ENCODE measurements at places on chromosomes 5 and 9.

- no peak overlapping the region for H3K4me3 ChIP-seq
- peaks cover 23% of the 10 kb centered on the region for H3K4me1 ChIP-seq
- no peaks in the 10 kb centered on the region for H3K27me3 ChIP-seq
- no peak for DNase-seq
Measured at GRCh38 chr5:134594336-134594735, 38.3 kb downstream of the SAR1B start.

- DNase-seq = peak; percentile 81
- no peak overlapping the region for H3K4me3 ChIP-seq
- H3K36me3 ChIP-seq = no peaks in the 10 kb centered on the region
- H3K27ac ChIP-seq = no peak overlapping the region
Measured at GRCh38 chr9:94002316-94003140, 47.4 kb upstream of the BARX1 start.

- no peaks in the 10 kb centered on the region for H3K27me3 ChIP-seq
- peaks cover 6% of the 10 kb centered on the region for H3K4me1 ChIP-seq
- no peak overlapping the region for H3K4me3 ChIP-seq
- no peak for DNase-seq
- H3K27ac ChIP-seq = no peak overlapping the region
Measured at GRCh38 chr9:105051897-105052296, 123.9 kb upstream of the ABCA1 start.

DNA sequence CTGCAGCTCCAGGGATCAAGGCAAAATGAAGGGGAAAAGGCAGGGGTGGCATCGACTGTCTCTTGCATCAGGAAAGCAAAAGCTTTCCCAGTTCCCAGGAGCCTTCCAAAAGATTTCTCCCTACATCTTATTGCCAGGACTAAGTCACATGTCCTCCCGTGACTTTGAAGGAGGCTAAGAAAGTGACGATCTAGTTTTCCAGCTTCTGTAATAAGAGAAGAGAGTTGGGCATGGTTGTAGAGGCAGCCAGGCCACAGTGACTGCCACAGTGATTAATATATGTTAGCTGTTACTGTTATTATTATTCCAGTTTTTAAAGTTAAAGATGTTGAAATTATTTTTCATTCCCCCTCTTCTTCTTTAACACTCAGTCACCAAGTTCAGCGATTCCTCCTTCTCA, 77.1 kb downstream of the RMI1 start:
- no peak for DNase-seq
- H3K27me3 ChIP-seq = no peaks in the 10 kb centered on the region
- peaks cover 14% of the 10 kb centered on the region for H3K4me1 ChIP-seq
- H3K4me3 ChIP-seq = no peak overlapping the region
- H3K36me3 ChIP-seq = no peaks in the 10 kb centered on the region

DNA sequence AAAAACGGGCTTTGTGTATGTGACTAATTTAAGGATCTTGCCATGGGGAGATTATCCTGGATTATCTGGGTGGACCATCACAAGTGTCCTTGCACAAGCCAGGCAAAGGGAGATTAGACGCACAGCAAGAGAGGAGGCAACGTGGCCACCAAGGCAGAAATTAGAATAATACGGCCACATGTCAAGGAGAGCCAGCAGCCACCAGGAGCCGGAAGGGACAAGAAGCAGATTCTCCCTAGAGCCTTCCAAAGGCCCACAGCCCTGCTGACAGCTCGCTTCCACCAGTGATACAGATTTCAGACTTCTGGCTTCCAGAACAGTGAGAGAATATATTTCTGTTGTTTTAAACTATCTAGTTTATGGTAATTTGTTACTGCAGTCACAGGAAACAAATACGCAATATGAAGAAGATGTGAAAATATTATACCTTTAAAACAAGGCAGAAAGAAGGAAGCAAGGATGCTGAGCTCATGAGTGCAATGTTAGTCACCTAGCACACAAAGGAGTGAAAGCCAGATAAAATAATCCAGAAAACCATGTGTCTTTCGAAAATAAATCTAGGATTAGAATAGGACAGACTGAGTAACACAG, 28.7 kb upstream of the F2RL1 start:
- H3K4me3 ChIP-seq = no peak overlapping the region
- no peaks in the 10 kb centered on the region for H3K27me3 ChIP-seq
- peaks cover 29% of the 10 kb centered on the region for H3K4me1 ChIP-seq
- no peaks in the 10 kb centered on the region for H3K36me3 ChIP-seq

GRCh38 chr9:30250872-30251271, 2133.6 kb upstream of the ACO1 start:
- H3K27ac ChIP-seq = no peak overlapping the region
- no peaks in the 10 kb centered on the region for H3K4me1 ChIP-seq
- DNase-seq = no peak
- no peaks in the 10 kb centered on the region for H3K27me3 ChIP-seq
- H3K4me3 ChIP-seq = no peak overlapping the region

- peaks cover 23% of the 10 kb centered on the region for H3K4me1 ChIP-seq
- DNase-seq = no peak
- peaks cover 19% of the 10 kb centered on the region for H3K36me3 ChIP-seq
- H3K27me3 ChIP-seq = no peaks in the 10 kb centered on the region
- H3K4me3 ChIP-seq = no peak overlapping the region
- H3K27ac ChIP-seq = no peak overlapping the region
Measured at GRCh38 chr9:101478906-101479305, 43.3 kb upstream of the ALDOB start.

Data from esophagus muscularis mucosa (tissue), 4 donors.